ENCODE measurements at places on chromosomes 16 and 17.

- no peak for DNase-seq
These were observed 183.2 kb upstream of the GSE1 start for GRCh38 chr16:85429776-85430522.

GRCh38 chr17:19897903-19898302 is 30.2 kb upstream of the ULK2 start:
- no peak for DNase-seq

GRCh38 chr16:77225182-77225581 is 26.0 kb downstream of the SYCE1L start:
- DNase-seq, result no peak

GRCh38 chr16:22739077-22739476 is 74.9 kb upstream of the HS3ST2 start:
- DNase-seq, result no peak
